ENCODE measurements at places on chromosomes 12 and 14.

DNA sequence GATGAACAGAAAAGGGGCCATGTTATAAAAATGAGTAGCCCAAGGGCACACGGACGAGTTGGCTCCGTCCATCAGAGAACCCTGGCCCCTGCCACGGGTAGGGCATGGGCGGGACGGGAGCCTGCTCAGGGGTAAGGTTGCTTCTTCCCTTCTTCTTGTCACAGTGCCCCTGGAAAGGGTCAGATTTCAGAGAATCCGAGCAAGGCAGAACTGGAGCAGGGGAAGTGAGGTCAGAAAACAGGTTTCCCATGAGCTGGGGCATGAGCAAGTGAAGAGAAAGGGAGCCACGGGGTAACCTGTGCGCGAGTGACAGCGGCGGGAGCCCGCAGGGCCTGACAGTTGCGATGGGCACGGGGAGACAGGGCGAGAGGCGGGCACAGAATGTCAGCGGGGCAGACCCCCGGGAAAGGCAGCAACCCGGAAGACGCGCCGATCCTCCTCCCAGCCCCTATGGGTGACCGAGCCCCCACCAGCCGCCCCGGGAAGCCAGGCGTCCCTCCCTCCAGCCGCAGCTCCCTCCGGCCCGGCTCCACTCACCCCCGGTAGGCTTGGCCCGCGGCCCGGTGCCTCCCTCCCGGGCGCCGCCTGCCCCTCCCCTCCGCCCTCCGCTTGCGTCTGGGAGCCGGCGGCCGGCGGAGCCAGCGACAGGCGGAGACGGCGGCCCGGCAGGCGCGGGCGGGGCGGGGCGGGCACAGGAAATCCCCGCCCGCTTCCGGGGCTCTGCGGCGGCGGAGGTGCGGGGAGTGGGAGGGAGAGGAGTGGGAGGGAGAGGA lies at the start of gene ZNF641:
TSS of gene ZNF641 (minus strand) at position 671 of the 773 bp plus-strand sequence. CDS start 2,829 bp downstream, outside the sequence.
- DNase-seq = peak; percentile 85

DNA sequence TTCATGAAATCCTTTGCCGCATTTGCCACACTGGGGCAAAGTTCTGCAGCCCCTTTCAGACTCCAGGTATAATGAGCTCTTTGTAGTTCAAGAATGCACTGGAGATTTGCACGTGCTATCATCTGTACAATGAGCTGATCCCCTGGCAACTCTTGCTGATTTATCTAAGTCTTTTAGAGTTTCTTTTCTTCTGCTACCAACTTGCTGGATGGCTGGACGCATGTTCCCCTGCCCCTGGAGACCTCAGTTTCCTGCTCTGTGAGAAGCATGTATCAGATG lies 103.2 kb downstream of the CMKLR1 start:
- no peak for DNase-seq

DNA sequence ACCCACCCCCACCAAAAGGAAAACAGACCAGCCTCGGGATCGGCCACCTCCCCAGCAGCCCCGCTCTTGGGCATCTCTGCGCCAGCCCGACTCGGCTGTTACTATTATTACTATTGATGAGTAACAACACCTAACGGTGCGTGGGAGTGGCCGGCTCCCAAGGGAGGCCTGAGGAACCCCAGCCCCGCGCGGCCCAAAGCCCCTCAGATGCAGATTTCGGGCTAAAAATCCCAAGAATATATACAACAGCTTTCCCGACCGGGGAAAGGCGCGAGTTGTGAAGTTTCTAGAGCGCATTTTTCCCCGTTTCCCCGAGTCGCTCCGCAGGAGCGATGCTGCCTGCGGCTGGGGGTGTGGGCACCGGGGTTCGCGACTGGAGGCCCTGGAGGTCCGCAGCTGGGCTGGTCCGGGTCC lies 565 bp downstream of the NT5DC3 start:
- DNase-seq = peak; percentile 46

DNA sequence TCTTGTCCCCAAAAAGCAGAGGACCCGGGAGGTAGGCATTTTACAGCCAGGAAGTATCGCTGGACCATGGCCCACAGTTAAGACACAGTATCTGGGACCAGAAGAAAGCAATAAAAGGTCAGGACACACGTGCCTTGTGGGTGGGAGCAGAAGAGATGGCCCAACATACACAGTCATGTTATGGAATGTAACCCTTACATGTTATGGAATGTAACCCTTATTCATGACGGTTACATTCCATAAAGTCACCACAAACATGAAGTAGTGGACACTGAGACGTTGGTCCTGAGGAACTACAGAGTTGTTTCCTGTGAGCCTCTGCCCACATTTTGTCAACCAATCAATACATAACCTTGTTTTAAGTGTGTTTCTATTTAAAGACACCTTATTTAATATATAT lies 285.6 kb upstream of the FKBP4 start:
- no peak for DNase-seq

GRCh38 chr12:71594214-71594948 lies 69.3 kb downstream of the ZFC3H1 start:
- DNase-seq = no peak

GRCh38 chr14:42994051-42994736 lies 1387.5 kb downstream of the LRFN5 start:
- DNase-seq = no peak

DNA sequence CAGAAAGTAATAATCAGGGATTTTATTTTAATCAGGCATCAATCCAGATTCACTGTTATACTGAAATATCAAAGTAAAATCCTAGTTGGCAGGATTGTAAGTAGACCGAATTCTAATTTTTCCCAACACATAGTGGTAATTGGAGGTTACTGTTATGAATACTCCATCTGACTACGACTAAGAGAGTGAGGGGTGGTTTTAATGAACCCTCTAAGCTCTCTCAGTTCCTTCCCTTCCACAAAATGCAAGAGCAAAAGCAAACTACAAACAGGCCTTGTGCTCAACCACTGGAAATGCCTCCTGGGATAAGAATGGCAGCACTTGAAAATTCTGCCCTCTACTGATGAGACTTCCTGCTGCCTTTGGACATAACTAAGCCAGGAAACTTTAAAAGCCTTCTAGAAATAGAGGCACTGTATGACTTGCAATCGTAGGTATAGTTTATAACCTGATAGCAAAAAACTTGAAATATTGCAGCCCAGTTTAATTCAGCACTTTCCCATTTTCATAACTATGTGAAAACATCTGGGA lies 184.8 kb downstream of the SLC16A7 start:
- DNase-seq = no peak

DNA sequence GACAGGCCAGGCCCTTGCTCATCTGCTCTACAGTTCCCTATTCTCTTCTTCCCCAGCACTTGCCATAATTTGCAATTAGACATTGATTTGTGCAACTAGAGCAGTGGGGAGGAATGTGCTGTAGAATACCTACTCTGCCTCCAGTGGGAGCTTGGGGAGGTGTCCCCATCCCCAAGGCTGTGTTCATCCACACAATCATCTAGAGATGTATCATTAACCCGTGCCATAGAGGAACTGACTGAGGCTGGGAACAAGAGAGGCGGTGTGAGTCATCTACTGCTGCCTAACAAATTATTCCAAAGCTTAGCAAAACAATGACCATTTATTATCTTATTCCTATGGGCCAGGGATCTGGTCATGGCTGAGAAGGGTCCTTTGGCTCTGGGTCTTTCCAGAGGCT lies 5.1 kb upstream of the OTUB2 start:
- no peak for DNase-seq

- no peak for DNase-seq
Observed at GRCh38 chr12:1820191-1820895, at the start of gene LRTM2. Gene LRTM2 (plus strand): TSS chr12:1820565. CDS start chr12:1828149, 7,584 bp downstream.

DNA sequence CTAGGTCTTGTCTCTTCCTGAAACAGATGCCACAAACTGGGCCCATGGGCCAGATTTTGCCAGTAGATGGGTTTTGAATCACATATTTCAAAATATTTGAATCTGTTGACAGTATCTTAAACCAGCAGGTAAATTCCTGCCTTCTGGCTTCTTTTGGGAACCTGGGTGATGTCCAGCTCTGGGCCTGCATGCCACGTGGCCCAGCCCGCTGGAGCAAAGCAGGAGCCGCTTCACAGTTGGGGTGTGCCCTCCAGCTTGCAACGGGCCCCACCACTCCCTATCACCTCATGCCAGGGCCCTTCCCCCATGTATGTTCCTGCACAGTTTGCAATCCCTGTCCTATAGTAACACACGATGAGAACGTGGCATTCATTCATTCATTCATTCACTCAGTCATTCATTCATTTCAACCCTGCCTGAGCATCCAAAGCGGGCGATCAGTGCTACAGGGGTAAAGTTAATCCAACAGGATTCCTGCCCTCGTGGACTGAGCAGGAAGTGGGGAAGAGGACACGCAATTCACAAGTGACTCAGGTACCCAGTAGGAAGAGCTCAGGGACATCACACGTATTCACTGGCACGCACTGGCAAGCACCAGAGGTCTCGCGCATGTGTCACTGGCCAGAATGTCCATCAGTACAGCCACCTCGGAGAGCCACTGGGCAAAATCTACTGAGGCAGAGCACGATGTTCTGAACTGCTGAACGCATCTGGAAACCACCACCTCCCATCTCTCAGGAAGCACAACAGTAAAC lies 27.8 kb downstream of the SCARB1 start:
- no peak for DNase-seq

DNA sequence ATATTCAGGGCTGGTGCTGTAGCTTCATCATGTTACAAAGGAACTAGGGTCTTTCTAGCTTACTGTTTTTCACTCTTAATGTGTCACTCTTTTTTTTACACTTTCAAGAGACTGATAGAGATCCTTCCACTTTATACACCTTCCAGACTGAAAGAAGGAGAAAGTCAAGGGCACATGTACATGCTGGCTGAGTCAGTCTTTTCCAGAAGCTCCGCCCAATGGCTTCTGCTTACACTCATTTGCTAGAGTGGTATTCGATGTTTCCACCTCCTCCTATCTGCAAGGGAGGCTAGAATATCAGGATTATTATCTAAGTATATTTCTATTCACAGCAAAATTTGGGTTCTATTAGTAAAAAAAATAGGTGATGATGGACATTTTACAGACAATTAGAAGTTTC lies 325.8 kb upstream of the OR4E1 start:
- no peak for DNase-seq

DNA sequence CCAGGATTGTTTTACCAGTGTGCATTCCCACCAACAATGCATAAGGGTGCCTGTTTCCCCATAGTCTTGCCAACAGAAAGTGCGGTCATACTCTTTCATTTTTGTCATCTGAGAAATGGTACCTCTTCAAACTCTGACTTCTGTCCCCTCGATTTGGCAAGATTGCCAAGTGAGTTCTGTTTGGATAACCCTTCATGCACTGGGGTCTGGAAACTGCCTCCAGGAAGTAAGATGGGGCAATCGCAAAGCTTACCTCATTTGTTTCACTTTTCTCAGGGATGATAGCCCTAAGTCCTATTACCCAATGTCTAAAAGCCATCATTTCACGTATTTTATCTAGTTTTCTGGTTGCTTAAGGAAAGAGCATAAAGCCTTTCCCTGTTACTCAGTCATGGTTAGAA lies 28.6 kb upstream of the NR1H4 start:
- DNase-seq = no peak

- DNase-seq = no peak
Observed at GRCh38 chr12:125229878-125230530, 164.8 kb downstream of the AACS start.

- no peak for DNase-seq
Observed at GRCh38 chr12:12447236-12447635, 90.4 kb downstream of the BORCS5 start.

DNA sequence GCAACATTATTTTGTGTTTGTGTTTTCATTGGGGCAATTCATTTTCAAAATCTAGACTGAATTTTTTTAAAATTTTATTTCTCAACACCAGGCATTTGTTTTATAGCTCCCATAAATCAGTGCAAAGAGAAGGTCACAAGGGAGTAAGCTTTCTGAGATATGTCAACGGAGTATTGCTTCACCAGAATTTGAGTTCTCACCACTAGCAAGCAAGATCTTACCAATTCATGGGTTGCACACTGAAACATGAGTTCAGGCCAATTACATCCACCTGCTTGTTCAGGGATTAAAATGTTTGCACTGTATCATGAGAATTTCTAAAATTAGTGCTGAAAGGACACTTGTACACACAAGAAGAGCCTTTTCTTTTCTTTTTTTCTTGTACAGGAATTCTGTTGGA lies 121.9 kb downstream of the CAND1 start:
- DNase-seq = no peak

GRCh38 chr12:127830730-127831129 lies 436.2 kb upstream of the TMEM132C start:
- no peak for DNase-seq

DNA sequence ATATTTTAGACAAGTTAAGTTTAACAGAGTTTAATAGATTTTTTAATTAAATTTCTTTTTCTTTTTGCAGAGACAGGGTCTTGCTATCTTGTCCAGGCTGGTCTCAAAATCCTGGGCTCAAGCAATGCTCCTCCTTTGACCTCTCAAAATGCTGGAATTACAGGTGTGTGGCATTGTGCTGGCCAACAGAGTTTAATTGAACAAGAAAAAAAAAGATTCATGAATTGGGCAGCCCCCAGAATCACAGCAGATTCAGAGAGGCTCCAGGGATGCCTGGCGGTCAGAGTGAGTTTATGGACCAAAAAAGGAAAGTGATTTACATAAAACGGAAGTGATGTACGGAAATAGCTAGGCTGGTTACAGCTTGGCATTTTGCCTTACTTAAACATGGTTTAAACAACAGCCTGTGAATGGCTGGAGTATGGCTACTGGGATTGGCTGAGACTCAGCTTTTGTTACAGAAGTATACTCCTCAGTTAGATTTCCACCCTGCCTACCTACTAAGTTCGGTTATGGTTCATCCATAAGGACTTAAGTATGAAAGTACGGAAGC lies 14.5 kb upstream of the TESPA1 start:
- DNase-seq = no peak

GRCh38 chr14:23563473-23564180 lies 4.0 kb downstream of the AP1G2 start:
- no peak for DNase-seq

DNA sequence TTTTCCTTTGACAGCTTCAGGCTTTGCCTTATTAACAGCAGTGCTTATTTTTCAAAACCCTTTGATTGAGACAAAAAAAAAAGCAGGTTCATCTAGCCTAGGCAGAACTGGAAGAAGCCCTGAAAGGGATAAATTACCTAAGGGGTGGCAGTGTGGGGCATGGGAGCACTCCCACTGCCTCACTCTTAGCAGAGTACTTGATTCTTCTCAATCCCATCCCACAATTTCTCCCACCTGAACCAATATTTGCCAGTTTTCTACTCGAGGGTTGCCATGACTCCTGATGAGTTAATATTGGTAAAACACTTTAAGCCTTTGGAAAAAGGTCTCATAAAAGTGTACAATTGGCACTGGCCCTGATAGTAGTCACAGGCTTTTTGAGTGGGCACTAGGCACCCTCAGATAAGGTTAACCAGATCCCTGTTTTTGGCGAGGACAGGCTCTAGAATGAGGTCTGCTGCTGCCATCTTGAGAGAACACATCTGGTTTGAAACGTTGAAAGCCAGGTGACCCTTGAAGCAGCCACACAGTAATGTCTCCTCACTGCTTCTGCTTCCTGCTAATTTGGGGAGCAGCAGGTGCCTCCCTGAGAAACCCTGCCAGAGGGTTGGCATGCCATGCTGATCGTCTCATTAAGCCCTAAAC lies 320.0 kb downstream of the RAD51B start:
- no peak for DNase-seq

DNA sequence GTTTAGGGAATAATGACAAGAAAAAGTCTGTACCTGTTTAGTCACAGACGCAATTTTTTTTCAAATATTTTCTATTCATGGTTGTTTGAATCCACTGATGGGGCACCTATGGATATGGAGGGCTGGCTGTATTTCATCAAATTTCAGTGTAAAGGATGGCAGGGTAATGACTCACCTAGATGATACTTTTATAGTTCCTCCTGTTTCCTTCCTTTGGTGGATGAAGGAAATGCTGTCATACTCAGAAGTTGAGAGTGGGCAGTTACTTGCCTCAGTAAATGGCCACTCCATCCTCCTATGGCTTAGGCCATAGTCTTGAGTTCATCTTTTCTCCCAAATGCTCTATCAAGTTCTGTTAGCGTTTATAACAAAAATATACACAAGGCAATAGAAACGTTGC lies 18.9 kb upstream of the C12orf71 start:
- DNase-seq = no peak
